ENCODE measurements at places on chromosomes 2 and 18.
A peak's percentile ranks its signal among the peaks of the same experiment; 100 is the strongest.

- DNase-seq = no peak
Measured at GRCh38 chr2:23753291-23754010, 173.5 kb downstream of the ATAD2B start.

- no peak for DNase-seq
Measured at GRCh38 chr2:189629531-189630453, 31.5 kb upstream of the ASNSD1 start.

DNA sequence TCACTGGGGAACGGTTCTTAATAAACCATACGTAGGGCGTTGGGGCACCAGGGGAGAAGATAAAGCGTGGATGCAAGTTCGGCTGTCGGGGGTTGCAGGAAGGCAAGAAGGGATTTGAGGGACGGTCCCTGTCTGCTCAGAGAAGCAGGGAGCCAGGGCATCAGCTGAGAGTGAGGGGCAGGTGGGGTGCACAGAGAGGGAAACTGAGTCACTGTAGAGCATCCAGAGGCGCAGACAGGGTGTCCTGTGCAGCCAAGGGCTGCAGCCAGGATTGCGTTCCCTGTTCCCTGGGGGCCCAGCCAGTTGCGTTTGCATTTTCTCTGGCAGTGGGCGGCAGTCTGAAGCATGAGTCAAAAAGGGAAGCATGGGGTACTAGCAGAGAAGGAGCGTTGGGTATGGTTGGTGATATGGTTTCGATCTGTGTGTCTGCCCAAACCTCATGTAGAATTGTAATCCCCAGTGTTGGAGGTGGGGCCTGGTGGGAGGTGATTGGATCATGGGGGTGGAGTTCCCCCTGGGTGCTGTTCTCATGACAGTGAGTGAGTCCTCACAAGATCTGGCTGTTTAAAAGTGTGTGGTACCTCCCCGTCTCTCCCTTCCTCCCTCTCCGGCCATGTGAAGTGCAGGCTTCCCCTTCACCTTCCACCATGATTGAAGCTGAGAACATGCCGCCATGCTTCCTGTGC is 202.9 kb downstream of the NDUFA10 start:
- no peak for DNase-seq

GRCh38 chr2:73291093-73291460 is 2.3 kb downstream of the EGR4 start:
- no peak for DNase-seq

- DNase-seq = no peak
Measured at GRCh38 chr18:75858754-75859153, 431.3 kb upstream of the SMIM21 start.

GRCh38 chr2:85579266-85579935 is 2.0 kb downstream of the VAMP8 start:
- no peak for DNase-seq

GRCh38 chr2:106358081-106358480 is 110.1 kb downstream of the RGPD3 start:
- no peak for DNase-seq

- no peak for DNase-seq
Measured at GRCh38 chr2:75476761-75477160, 84.0 kb downstream of the EVA1A start.

- DNase-seq = no peak
Measured at GRCh38 chr2:25517701-25518100, 155.7 kb downstream of the DTNB start.

- DNase-seq = no peak
Measured at GRCh38 chr2:17652681-17653394, 100.8 kb downstream of the SMC6 start.

GRCh38 chr18:62345909-62346308 is 20.8 kb downstream of the TNFRSF11A start:
- no peak for DNase-seq

DNA sequence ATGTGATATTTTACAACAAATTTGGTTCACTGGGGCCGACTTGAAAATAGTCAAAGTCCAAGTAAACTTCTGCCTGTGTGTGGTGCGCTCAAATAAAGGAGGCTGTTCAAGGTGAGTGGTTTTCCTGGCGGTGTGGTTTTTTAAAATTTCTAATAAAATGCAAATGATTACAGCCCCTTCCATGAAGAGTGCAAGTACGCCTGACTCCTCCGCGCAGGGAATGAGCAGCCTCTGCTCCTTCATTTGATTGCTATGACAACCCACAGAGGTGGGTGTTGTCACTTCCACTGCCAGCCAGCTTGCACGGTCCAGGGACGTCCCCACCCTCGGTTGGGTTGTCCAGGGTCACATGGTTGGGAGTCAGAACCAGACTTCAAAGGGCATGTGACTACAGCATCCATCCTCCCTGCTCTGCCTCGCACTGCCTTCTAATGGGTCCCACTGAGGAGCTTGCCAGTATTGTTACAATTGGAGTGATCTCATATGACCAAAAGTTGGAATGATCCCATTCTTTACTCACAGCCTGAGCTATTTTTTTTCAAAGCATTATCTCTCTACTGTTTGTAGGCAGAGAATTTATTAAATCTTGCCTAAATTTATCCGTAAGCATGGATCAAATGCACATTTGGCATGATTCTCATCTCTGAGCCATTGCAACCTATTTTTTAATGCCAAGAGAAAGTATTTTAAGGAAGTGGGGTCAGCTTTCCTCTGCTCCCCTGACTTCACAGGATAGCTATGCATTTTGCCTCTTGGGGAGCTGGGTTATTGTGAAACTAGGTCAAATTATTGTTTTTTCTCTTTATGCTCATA is 121.3 kb downstream of the AGAP1 start:
- no peak for DNase-seq

DNA sequence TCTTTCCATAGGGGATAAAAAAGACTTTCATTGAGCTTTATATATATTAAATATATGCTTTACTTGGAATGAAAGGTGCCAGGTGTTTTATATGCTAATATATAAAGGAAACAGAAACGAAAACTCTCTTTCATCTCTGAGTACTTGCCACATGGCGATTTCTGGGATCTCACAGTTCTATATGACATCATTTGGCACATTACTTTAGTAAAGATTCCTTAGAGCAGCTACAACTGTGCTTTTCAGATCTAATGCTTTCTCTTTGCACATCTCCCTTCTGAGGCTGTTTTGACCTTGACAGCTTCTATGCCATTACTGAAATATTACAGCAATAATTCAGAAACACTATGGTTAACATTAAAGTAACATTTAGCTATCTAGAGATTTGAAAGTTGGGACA is 1082.9 kb upstream of the CDH2 start:
- no peak for DNase-seq

GRCh38 chr2:98347298-98348065 is 1.2 kb downstream of the CNGA3 start:
- no peak for DNase-seq

DNA sequence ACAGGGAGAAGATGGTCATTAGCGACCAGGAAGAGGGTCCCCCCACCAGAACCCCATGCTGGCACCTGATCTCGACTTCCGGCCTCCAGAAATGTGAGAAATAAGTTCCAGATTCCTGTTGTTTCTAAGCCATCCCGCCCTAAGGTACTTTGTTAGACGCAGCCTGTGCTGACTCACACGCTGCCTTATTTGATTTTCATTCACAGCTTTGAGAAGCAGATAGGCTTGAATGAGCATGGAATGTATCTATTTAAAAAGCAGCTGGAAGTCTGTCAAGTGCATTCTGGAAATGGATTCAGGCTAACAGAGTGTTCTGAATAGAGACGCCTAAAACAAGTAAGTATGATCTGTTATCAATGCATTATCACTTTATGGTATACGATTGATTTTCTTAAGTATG is 8.3 kb upstream of the IL1R2 start:
- DNase-seq = peak; percentile 47

- no peak for DNase-seq
Measured at GRCh38 chr18:67938660-67939059, 422.1 kb upstream of the DSEL start.

DNA sequence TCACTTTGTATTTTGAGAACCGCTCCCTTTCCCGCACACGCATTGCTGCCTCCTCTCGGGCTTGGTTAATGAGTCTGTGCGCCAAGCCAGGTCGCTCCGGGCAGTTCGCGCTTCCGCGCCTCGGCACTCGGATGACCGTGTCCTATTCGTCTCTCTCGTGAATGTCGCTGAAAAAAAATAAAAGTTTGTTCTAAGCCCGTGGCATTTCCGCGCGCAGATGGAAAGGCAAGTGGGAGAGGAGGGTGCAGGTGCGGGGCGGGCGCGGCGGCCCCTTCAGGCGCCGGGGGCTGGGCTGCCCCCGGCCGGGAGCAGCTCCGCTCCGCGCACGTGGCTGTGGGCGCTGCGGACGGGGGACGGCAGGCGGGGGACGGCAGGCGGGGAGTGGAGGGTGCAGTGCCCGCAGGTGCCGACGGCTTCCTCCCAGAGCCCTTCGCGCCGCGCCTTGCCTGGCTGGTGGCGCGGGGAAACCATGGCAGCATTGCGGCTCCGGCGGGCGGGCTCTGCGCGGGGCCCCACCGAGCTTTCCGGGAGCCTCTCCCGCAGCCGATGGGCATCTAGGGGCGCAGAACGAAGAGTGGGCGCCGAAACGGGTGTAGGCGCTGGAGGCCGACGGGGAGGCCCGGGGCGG is 159.6 kb upstream of the SIX2 start:
- DNase-seq = no peak
